ENCODE measurements at places on chromosomes 2 and 18. TPM values are rescaled to one million over a fixed set of nuclear protein-coding genes. Genes with fewer than 3 reads are reported as not detected.

The DSC2 gene
- total RNA-seq, result 0.02 TPM

DNA sequence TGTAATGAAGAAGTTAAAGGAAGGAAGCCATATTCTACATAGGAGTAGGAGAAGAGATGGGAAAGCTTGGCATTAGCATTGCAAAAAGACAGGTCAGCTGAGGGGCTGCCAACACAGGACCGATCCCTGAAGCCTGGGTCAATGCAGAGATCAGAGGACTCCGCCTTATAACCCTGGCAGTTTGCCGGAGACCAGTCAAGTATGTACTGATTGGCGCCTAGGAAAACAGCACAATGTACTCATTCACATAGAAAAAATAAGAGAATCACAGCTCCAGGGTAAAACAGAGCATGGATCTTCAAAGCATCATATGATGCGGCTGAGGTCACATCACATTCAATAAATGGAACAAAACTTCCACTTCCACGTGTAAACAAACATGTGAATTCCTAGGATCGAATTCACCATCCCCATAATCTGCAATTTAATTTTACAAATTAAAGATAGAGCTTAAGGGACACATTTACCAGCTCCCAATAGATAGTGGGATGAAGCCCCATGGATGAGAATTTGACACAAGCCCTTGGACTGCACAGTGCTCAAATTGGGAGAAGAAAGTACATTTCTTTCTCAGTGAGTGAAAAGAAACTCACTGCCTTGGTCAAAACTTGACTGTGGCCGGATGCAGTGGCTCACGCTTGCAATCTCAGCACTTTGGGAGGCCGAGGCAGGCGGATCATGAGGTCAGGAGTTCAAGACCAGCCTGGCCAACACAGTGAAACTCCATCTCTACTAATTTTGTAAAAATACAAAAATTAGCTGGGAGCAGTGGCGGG lies 135.0 kb upstream of the KLHL14 start:
- DNase-seq, result no peak

DNA sequence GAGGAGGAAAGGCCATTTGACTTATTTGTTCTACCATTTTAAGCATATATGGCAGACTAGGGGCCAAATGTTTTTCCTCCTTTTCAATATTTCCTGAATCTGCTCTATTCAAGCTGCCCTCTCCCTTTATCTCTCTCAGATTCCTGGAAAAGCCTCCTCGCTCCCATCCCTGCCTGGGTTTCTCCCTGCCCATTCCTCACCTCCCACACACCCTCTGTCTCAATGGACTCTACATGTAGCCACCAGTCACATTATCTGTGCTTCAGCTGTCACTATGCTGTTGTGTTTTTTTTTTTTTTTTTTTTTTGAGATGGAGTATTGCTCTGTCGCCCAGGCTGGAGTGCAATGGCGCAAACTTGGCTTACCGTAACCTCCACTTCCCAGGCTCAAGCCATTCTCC lies 22.9 kb downstream of the TYMS start:
- DNase-seq, result no peak

The PCARE gene
- total RNA-seq, result not detected

The ST3GAL5 gene
- total RNA-seq, result 10.4 TPM

DNA sequence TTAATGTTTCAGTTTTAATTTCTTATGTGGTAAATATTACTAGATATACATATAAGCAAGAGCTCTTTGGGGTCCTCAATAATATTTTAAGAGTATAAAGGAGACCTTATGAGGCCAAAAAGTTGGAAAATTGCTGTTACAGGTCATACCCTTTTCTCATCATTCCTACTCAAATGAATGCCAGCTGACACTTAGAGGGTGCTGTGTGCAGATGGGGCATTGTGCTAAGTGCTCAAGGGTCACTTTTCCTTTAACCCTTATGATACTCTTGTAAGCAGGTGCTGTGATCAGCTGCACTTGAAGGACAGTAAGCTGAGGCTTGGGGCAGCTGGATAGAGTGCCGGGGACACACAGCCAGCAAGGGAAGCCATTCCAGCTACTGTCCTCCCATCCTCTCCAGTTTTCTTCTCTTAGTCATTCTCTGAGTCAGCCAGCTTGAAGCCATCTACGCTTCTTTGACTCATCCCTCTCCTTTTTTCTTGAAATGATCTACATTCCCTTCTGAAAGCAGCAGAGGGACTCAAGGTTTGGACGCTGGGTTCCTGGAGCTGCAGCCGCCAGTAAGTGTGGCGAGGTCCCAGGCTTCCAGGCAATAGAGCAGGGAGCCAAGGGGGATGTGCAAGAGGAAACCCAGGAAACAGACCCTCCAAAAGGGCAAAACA lies 42.0 kb upstream of the CREB1 start:
- DNase-seq, result no peak

GRCh38 chr2:103285354-103285753 lies 523.5 kb downstream of the TMEM182 start:
- no peak for DNase-seq

- no peak for DNase-seq
Observed at GRCh38 chr2:185644828-185645227, 93.8 kb upstream of the FSIP2 start.

The RPRM gene
- total RNA-seq, result not detected

- DNase-seq, result peak; percentile 87
Observed at GRCh38 chr2:203891474-203891873, 23.9 kb downstream of the CTLA4 start.

The PTPN2 gene
- 68.5 TPM for total RNA-seq

The TOGARAM2 gene
- 1.2 TPM for total RNA-seq

The FSHR gene
- not detected for total RNA-seq

DNA sequence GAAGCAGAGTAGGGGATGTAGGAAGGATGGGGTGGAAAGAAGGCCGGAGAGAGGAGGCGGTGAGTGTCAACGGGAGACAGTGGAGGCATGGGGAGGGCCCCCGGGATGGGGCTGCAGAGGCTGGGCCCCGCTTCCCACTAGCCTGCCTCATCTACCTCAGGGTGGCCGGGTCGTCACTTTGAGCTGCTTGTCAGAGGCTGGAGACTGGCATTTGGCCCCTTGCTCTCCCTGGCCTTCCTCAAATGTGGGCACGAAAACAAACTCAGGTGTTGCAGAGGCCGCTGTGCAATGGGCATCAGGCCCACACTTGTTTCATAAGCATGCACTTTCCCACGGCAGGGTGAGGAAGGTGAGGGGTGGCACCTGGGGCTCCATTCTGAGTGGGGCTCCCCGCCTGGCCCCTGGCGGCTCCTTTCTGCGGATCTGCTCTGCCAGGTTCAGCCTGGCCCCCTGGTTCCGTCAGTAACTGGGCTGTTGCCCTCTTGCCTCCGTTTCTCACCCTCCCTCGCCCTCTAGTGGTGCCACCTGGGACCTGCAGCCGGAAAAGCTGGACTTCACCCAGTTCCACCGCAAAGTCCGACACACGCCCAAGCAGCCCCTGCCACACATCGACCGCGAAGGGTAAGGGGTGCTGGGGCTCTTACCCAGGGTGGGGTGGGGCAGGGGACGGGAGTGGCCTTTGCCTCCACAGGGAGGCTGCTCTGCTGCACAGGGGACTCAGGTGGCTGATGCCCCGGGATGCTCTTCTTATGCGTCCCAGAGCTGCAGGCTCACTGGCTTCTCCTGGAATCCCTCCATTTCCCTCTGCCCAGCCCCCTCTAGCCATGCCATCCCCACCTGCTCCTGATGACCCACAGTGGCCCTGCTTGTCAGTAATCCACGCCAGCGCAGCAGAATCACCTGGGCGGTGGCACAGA lies 125.4 kb downstream of the CTIF start:
- peak; percentile 65 for DNase-seq

DNA sequence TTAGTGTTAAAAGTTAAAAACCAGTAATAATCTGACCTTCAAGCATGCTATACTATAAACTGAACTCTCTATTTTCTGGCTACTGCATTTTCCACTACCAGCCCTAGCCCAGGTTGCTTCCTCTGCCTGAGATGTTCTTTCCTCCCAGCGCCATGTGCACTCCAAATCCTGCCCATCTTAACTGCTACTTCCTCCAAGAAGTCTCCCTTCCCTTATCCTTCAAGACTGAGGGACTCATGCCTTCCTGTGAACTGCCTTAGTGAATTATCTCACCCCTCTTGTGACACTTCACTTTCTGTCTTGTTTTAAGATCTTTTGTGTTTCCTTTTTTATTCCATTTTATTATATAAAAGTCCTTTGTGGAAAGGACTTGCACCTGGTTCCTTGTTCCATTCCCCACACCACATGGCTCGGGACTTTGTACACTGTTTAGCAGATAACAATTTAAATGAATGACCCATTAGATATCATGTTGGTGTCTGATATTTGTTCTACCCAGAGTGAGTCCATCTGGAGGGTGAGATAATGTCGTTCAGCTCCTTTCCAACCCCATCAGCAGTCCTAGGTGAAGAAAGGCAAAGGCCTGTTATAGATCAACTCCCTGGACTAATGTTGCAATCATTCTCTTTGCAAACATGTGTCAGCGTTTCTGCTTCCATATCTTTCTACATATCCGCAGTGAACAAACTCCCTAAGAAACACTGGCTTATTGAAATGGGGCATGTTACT lies 20.9 kb upstream of the AGFG1 start:
- no peak for DNase-seq

DNA sequence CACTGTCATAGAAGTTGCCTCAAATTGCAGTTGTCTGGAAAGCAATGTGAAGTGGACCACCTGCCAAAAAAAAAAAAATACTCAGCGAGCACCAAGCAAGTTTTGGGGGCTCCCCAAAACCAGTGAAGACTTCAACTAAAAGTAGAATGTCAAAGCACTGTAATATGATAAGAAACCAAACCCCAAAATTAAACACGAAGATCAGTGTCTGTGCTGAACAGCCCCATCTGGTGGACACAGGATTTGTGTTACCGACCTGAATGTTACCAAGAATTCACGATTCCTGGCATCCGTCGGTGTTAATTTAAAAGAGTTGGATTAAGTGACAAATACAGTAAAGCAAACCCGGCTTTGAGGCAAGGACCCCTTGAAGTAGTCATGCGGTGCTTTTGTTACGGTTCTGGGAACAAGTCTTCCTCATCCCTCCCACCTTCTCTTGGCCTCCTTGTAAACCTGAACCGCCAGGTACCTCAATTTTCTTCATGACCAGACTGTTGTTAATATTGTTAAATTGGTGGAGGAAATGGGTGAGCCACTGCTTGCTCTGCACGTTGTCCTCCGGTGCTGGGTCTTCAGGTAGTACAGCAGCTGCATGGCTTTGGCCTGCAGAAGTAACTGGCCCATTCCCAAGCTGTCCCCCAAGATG lies 31.3 kb upstream of the SSB start:
- DNase-seq, result peak; percentile 77

The SERPINB4 gene
- not detected for total RNA-seq

DNA sequence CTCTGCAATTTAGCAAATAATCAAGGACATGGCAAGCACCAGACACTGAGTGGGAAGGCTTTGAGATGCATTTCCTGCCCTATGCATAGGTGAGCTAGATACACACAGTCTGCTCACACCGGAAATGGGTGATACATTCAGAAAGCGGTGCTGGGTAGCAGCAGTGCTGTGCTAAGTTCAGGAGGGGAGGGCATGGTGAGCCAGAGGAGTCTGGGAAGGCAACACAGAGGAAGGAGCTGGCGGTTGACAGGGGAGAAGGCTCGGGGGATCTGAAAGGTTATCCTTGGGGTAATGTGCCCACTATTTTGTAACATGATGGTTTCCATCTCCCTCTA lies 57.4 kb upstream of the EPAS1 start:
- DNase-seq, result peak; percentile 90

DNA sequence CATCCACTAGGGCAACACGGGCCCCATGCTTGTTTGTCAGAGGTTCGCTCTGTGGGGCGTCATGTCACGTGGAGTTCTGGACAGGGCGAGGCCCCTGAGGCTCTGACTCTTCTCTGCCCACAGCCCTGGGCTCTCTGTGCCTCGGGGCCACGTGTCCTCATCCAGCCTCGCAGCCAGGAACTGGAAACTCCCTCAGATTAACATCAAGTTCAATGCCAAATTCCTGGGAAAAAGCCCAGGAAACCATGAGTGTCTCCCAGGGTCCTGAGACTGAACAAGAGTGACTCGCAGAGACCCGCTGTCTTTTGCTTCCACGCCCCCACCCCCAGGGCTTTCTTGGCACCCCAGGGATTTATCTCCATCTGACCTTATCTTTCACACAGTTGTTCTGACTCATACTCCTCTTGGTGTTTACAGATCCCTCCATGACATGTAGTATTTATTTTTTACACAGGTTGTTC lies 174.0 kb upstream of the PIEZO2 start:
- DNase-seq, result no peak

The TGFA gene
- 0.64 TPM for total RNA-seq

GRCh38 chr2:156955701-156956100 lies 301.8 kb upstream of the GALNT5 start:
- no peak for DNase-seq

DNA sequence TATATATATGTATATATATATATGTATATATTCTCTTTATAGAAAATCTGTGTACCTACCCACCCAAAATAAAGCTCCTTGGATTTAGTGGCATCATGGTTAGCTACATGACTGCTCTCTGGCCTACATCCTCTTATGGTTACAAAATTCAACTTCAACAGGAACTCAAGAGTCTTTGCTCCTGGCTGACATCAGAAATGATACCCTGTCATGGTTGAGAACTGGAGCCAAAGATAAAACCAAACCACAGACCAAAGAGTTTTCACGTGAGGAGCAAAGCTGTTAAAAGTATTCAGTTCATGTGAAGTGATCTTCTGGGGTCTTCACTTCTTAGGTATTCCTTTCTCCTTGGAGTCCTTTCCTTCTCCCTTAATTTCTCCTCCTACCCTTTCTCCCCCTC lies 476.3 kb downstream of the SOX11 start:
- DNase-seq, result no peak

DNA sequence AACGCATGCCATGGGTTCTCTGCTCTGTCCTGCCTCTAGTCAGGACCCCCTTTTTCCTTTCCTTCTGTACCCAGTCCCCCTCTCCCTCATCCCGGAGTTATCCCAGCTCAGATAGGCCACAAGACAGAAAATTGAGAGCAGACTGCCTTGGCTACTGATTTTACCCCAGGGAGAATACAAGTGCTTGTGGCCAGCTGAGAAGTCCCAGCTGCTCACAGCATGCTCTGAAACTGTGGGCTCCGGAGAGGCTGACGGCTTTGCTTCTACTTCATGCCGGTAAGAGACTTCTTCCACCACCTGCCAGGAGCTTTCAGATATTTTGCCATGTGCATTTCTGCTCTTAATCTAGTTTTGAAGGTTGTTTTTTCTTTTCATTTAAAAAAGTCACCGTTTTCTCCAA lies 20.0 kb upstream of the SIX2 start:
- no peak for DNase-seq

DNA sequence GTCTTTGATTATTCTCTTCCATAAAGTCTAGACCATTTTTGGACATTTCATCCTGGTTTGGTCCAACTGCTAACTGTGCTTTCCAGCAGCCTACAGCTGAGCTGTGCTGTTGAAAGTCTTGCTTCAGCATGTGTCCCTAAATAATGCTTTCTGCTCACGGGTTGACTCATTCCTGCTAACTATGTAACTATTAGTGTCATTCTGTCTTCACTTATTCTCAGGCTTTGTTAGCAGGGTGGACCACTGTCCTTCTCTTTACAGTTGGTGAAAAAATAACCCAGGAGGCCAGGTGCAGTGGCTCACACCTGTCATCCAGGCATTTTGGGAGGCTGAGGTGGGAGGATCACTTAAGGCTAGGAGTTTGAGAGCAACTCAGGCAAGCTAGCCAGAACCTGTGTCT lies 8.9 kb downstream of the ADAM23 start:
- DNase-seq, result no peak

The CRYGD gene
- not detected for total RNA-seq

Data from activated naive CD4-positive, alpha-beta T cell treated with anti-CD3 and anti-CD28 coated beads for 36 hours (primary cell).